Muscle of back (tissue), 13 donors: ENCODE measurements at places on chromosomes 2 and 18.
A peak's percentile ranks its signal among the peaks of the same experiment; 100 is the strongest.

- no peak for DNase-seq
These were observed 145.1 kb downstream of the QPCT start for GRCh38 chr2:37489536-37489935.

GRCh38 chr2:52335727-52336126 is 1303.8 kb upstream of the NRXN1 start:
- DNase-seq = no peak

- DNase-seq = no peak
These were observed 1165.6 kb upstream of the ZEB2 start for GRCh38 chr2:145685383-145686050.

DNA sequence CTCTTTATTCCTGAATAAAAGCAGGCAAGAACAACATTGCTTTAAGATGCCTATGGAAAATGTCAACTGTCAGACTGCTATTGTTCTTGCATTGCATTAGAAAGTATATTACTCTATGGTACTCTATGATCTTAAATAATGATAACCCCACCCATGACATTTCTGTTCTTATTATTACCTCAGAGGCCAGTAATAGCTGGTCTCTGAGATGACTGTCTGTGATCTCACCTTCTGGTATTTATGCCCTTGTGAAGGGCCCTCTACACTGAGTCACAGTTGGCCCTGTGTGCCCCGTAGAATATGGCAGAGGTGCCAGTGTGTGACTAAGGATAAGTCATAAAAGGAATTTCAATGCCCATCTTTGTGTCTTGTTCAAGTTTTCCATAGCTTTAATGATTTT is 61.0 kb downstream of the SPP2 start:
- DNase-seq = no peak

- peak; percentile 52 for DNase-seq
These were observed 200.0 kb upstream of the NCKAP5 start for GRCh38 chr2:133768256-133768655.

DNA sequence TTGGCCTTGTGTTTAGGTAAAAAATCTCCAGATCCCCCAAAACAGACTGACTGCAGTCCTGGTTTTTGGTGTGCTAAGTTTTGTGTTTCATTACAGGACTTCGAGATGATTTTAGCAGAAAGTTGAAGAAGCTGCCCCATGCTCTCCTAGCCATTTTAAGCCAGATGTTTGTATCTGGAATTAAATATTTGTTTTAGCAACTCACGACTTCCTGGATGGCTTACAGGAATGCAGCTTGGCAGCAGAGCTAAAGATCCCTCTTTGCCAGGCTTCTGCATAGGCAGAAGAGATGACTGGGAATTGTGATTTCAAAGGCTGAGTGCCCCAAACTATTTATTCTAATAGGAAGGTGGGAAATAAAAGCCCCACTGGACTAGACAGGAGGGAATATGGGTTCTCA is 31.1 kb downstream of the ONECUT2 start:
- no peak for DNase-seq

DNA sequence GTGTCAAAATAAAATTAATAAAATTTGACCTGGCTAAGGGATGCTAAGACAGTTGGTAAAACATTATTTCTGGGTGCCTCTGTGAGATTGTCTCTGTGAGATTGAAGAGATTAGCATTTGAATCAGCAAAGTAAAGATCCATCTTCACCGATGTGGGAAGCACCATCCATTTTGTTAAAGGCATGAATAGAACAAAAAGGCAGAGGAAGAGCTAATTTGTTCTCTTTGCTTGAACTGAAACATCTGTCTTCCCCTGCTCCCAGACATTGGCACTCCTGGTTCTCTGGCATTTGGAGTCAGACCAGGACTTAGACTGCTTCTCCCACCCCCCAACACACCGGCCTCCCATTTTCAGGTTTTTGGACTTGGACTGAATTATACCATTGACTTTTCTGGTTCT is 603.8 kb upstream of the LINC00305 start:
- no peak for DNase-seq

GRCh38 chr2:217935901-217936684 is 66.7 kb downstream of the TNS1 start:
- peak; percentile 67 for DNase-seq

- DNase-seq = no peak
These were observed 47.7 kb downstream of the NCOA1 start for GRCh38 chr2:24538720-24539119.

GRCh38 chr2:179951680-179952079 is 55.4 kb downstream of the CWC22 start:
- DNase-seq = no peak

- DNase-seq = no peak
These were observed 73.1 kb downstream of the FTCDNL1 start for GRCh38 chr2:199777916-199778315.
